T-helper 1 cell (primary cell): ENCODE measurements at places on chromosomes 6 and 20.

- DNase-seq = no peak
These were observed 130.5 kb upstream of the NOX3 start for GRCh38 chr6:155586090-155586489.

GRCh38 chr6:75266716-75267291 is 17.8 kb downstream of the TMEM30A start:
- no peak for DNase-seq

DNA sequence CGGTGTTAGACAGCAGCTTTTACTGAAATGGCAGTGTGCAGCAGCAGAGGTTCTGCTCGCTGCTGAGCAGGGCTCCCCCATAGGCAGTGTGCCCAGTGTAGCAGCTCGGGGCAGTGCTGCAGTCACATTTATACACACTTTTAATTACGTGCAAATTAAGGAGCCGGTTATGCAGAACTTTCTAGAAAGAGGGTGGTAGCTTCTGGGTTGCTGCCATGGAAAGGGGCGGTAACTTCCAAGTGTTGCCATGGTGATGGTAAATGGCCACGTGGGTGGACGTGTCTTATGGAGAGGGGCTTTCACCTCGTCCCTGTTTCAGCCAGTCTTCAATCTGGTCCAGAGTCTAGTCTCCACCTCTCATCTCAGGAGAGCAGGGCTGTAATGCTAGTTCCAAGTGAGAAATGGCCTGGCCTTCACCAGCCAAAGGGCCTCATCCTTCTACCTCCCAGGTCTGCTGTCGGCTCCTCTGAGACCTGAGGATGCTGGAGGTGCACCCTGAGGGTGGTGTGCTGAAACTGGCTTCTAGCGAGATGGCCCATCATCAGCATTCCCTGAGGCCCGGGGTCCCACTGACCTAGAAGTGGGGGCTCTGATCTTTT is 180.5 kb upstream of the PMEPA1 start:
- DNase-seq = no peak

DNA sequence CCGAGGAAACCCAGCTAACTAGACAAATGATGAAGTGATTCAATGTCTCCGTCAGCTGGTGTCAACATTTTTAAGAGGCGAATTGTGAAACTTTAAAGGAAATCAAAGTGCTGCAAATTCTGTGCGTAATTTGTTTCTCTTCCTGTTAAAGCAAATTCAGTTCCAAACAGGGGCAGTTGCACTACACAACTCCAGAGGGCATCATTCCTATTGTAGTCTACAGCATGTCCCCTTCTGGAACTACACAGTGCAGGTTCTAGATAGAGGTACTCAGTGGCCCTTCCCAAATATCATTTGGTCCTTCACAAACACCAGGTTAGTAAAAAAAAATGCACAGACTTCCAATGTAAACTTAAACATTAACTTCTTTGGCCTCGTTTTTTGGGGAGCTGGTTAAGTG is 38.3 kb upstream of the SMLR1 start:
- DNase-seq = no peak

- no peak for DNase-seq
These were observed 44.6 kb upstream of the KCNK16 start for GRCh38 chr6:39366931-39367618.

DNA sequence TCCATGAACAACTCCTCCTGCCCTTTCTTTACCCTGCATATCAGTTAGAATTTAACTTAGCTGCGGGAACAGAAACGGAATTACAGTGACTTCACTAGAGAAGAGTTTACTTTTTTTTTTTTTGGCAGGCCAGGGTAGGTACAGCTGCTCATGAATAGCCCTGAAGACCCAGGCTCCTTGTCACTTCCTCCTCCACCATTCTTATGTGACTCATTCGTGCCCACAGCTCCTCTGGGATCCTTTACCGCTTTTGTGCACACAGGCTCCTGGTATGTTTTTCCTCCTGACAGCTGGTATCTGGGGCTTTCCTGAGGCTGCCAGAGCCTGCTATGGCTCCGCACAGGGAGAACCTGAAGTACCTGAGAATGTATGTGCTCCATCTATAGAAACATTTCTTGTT is 3.9 kb upstream of the KCNS1 start:
- no peak for DNase-seq

GRCh38 chr6:118712969-118713368 is 61.6 kb upstream of the CEP85L start:
- no peak for DNase-seq

DNA sequence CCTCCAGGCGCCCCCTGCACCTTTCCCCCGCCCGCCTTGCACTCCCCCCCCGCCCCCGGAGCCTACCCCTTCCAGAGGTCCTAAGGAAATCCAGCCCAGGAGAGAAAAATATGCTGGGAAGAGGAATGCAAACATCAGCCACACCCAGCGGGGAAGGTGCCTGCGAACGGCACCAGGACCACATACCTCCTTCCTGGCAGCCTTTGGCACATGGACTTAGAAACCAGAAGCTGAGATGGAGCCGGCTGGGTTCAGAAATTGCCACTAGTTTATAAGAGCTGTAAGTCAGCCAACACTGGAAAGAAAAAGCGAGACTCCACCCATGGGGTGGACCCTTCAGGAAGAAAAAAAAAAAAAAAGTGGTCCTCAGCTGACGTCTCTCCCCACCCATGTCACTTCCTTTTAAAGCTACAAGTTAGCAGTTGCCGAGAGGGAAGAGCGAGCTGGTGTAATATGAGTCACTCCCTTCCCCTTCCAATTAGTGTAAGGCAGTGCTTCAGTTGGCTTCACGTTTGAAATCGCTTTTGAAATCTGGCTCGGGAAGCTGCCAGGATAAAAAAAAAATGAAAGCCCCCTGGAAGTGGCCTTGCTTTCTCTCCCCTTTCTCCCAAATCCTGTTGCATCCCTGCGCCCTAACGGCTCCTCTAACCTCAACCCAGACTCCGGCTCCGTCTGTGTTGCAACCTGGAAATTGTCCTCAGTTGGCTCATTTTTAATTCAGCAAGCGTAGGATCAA is at the start of gene AGPAT4:
TSS of gene AGPAT4 (minus strand) at position 310 of the 736 bp plus-strand sequence. CDS start 41,848 bp downstream, outside the sequence.
- peak; percentile 92 for DNase-seq

DNA sequence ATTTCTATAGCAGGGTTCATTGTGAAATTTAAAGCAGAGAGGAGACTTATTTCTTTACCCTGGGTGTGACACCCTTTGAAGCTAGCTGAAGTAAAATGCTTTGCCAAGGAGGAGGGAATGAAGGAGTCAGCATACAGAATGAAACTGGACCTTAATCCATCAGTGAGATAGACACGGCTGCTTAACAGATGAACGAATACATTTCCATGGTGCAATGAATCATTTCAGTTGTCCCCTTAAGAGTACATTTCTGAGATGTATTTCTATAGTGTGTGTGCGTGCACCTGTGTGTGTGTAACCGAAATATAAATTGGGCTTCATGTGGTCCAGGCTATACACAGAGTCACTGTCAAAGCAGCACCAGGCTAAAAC is 73.8 kb upstream of the CD93 start:
- DNase-seq = no peak

DNA sequence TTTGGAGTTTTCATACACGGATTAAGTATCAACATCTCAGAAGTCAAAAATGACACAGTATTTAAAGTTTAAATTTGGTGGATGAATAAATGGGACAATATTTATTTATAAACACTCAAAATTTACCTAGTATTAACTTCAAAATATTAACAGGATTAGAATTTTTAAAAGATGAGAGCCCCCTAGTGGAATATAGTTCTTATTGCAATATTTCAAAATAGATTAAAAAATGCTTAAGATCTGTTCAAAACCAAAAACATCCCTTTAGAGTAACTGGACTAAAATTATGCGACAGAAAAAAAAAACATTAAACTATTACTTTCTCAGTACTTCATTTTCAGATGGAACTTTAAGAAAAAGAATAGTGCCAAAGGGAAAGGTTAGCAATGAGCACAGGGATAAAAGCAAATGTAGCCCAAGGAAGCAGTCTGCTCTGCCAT is 56.6 kb downstream of the SNX14 start:
- DNase-seq = no peak

DNA sequence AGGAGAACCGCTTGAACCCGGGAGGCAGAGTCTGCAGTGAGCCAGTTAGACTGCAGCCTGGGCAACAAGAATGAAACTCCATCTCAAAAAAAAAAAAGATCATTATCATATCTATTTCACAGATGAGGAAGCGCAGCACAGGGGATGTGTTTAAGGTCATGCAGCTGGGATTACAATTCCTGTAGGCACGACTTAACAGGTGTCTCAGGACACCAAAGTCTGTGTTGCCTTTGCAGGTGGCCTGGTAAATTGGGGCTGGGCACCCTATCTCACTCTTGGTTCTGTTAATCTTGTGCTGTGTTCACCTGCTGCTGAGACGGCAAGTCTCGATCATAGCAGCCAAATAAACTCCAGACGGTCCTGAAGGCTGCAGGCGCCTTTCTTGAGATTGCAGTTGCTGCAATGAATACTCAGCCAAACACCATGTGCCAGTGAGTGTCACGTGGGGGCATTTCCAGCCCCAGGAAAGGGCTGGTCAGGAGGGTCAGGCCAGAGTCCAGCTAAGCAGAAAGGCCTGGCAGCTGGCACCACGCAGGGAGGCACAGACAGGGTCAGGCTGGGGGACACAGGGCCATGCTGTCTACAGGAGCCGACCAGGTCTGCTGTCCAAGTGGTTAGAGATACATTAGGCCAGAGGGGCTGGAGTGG is 55.8 kb downstream of the FGD2 start:
- no peak for DNase-seq

- DNase-seq = no peak
These were observed 75.9 kb upstream of the PMEPA1 start for GRCh38 chr20:57785720-57786119.

GRCh38 chr20:6231556-6231955 is 108.7 kb upstream of the FERMT1 start:
- no peak for DNase-seq

GRCh38 chr6:116761779-116762178 is 3.7 kb downstream of the FAM162B start:
- DNase-seq = no peak

- DNase-seq = no peak
These were observed 38.7 kb downstream of the UQCC2 start for GRCh38 chr6:33672808-33673207.

- no peak for DNase-seq
These were observed 104.4 kb upstream of the BTBD3 start for GRCh38 chr20:11813106-11813890.

DNA sequence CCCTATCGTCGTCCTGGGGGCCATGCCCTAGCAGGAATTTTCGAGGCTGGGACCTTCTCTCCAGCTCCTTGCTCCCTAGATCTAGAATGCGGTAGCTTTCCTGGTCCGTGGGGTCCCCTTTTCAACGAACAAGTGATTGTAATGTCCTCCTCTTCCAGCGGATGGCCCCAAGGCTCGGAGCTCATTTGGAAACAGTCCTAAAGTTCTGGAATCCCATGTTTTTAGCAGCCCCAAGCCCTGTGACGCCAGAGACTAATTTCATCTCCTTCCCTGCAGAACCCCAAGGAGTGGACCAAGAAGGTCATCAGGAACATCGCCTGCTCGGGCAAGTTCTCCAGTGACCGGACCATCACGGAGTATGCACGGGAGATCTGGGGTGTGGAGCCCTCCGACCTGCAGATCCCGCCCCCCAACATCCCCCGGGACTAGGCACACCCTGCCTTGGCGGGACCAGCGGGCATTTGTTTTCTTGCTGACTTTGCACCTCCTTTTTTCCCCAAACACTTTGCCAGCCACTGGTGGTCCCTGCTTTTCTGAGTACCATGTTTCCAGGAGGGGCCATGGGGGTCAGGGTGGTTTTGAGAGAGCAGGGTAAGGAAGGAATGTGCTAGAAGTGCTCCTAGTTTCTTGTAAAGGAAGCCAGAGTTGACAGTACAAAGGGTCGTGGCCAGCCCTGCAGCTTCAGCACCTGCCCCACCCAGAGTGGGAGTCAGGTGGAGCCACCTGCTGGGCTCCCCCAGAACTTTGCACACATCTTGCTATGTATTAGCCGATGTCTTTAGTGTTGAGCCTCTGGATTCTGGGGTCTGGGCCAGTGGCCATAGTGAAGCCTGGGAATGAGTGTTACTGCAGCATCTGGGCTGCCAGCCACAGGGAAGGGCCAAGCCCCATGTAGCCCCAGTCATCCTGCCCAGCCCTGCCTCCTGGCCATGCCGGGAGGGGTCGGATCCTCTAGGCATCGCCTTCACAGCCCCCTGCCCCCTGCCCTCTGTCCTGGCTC is 48.5 kb downstream of the PYGB start:
- DNase-seq = no peak

DNA sequence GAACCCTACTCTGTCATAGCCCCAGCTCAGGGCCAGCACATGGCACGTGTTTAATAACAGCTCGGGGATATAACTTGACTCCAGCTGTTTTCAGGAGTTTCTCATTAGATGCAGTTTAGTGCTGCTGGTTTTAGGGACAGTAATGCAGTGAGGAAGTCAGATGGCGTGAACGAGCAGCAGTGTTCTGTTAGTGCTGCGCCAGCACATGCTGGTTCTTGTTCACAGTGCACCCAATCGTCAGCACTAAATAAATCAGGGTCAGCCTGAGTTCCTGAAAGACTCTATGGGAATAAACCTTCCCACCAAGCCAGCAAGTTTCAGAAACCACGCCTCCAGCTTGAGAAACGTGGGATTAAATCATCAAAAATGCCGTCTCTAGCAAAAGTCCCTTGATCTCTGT is 235.9 kb upstream of the SUPT3H start:
- DNase-seq = no peak

GRCh38 chr6:9463311-9463710 is 951.6 kb downstream of the TFAP2A start:
- DNase-seq = no peak

DNA sequence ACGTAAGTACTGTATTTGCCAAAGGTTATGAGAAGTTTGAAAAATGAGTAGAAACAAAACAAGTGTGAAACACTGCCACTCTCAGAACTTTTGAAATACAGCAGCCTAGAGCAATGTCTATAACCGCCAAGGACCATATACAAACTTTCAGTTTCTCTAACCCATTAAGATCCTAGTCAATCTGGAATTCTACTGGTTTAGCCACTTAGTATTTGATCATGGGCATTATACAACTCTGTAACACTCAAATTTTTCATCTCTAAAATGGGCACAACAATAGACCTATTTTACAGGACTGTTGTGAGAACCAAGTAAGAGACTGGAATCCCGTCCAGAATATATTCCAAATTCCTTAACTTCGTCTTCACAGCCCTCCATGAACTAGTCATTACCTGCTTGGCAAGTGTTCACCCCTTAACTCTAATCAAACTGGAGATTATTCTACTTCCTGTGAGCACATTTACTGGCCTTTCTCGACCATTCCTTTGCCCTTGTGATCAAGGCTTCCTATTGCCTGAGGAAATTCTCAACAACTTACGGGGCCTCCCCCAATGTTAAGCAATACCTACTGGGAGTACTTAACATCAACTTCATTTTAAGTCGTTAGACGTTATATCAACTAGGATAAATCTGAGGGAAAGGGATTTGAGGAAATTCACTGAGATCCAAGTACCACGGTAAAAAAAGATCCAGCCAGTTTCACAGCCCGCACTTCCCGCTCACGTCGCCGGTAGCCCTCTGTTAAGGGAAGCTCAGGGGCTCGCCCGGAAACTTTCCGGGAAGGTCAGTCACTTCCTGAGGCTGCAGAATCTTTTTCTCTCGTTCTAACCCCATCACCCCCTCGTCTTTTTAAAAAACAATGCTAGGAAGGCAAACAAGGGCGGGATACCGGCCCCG is 1.1 kb downstream of the EIF2S2 start:
- DNase-seq = no peak
